ENCODE measurements at places on chromosomes 3 and 15.

DNA sequence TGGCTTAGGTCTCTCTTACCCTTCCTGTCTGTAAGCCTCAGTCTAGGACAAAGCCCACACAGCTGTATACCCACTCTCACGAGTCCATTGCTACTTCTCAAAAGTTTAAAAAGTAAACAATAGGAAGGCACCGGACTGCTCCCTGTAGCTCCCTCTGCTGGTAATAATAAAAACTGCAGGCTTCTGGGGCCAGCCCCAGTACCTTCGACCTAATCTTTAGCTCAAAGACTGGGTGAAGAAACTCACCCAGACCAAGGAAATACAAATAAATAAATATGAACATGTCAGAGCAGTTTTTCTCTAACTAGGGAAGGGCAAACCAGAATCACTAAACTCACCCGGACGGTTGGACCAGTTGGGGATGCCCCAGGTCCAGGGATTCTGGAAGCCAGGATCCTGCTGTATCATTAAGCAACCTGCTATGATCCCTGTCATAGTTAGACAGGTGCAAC is 5.0 kb downstream of the FAM219B start:
- peak; percentile 72 for DNase-seq

- no peak for DNase-seq
Observed at GRCh38 chr3:78988324-78988723, 779.5 kb downstream of the ROBO1 start.

- no peak for DNase-seq
Observed at GRCh38 chr3:102529452-102529851, 94.6 kb downstream of the ZPLD1 start.

- DNase-seq: no peak
Observed at GRCh38 chr3:186955898-186956696, 25.8 kb downstream of the ST6GAL1 start.

- DNase-seq: no peak
Observed at GRCh38 chr15:89211678-89212170, 9.7 kb downstream of the RLBP1 start.

DNA sequence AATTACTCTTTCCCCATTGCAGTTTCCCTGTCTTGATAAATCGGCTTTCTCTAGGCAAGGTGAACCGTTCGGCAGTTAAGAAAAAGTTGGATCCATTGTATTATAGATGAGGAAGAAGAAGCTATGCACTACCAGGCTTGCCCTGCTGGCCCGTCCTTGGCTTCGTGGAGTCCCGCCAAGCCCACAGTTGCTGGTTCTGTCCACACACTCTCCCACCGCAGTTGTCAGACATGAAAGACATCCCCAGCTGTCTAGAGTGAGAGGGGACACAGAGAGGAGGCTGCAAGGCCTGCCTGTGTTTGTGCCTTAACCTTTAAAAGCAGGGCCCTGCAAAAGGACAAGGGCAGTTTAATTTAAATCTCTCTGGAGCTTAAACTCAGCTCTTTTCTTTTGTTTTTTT is 47.2 kb upstream of the PLCL2 start:
- DNase-seq: no peak

GRCh38 chr3:29642393-29643033 is 361.6 kb downstream of the RBMS3 start:
- DNase-seq: peak; percentile 75

GRCh38 chr3:195102609-195103467 is 168.1 kb downstream of the XXYLT1 start:
- no peak for DNase-seq

- no peak for DNase-seq
Observed at GRCh38 chr3:101950510-101950909, 101.2 kb downstream of the NFKBIZ start.

GRCh38 chr3:133464573-133464972 is 64.7 kb downstream of the BFSP2 start:
- no peak for DNase-seq

Measured in retina (tissue), 1 donor.